Fibroblast of mammary gland (primary cell): ENCODE measurements at places on chromosomes 5 and 9.

GRCh38 chr9:72213906-72214305 lies 64.7 kb downstream of the GDA start:
- no peak for DNase-seq

GRCh38 chr9:37965116-37965515 lies 61.2 kb upstream of the SLC25A51 start:
- DNase-seq: no peak

- no peak for DNase-seq
Observed at GRCh38 chr5:95471487-95471886, 80.3 kb downstream of the FAM81B start.

- no peak for DNase-seq
Observed at GRCh38 chr5:1663186-1663585, 136.5 kb downstream of the MRPL36 start.

DNA sequence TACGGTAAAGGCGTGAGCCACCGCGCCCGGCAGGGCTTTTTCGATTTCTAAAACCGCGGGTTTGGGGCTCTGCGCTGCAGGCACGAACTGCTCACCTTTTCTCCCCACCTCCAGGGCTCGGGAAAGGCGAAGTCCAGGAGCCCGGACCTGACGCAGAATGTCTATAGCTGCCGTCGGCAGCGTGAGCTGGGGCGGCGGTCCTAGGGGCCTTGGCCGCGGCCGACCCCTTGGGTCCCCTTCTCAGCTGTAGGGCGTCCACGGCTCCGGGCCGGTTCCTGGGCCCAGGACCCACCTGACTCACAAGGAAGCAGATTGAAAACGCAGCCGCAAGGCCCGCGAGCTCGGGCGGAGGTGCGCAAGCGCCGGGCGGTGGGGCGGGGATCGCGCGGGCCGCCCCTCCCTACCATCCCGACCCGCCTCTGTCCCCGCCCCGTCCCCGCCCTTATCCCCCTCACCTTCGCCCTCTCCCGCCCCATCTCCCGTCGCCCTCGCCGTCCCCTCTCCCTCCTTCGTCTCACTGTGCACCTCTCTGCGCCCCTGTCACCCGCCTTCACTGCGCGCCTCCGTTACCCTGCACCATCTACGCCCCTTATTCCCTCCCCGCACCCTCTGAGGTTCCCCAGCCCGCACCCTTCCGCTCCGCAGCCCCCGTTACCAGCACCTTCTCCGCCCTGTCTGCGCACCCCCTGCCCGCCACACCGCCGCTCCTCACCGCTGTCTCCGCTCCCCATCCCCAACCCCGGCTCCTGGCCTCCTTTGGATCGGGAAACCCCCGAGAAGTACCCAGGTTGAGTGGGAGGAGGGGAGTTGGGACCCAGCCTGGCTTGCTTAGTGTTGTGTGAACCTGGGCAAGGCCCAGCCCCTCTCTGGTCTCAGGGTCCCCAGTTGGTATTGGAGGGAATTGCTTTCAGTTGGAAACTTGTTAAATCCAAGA lies at the start of gene HDHD3:
TSS of gene HDHD3 (minus strand) at position 353 of the 934 bp plus-strand sequence. CDS start 2,632 bp downstream, outside the sequence.
- DNase-seq: peak; percentile 48

DNA sequence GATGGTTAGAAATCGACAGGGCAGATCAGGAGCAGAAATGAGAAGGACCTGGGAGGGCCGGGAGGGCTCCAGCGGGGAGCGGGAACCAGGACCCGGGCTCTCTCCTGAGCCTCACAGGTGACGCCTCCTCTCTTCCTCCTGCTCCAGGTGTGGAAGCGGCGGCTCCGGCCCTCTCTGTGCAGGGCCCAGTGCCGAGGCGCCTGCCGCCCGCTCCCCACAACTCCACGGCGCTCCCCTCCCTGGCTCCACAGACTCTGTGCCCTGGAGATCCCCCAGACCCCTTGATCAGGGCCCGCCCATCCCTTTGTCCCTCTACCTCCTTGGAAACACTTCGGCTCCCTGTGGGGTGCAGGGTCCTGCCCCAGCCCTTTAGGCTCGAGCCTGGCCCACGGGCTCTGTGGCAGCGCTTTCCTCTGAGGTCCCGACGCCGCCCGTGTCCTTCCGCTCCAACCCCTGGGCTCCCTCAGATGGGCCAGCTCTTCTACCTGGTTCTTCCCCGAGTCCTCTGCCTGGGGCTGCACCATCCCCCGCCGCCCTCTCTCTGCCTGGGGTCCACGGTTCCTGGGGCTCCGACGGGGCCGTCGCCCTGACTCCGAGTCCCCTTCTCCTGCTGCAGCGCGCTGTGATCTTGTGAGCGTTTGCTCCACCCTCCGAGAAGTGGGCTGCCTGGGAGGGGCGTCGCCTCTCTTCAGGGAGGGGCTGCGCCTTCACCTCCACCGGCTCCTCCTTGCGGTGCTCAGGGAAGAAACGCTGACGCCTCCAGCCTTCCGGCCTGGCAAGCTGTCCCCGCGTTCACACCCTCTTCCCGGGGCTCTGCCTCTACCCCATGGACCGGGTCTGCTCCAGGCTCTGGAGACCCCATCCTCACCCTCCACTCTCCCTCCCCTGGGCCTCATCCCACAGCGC lies 22.4 kb upstream of the SLC6A3 start:
- no peak for DNase-seq

- peak; percentile 24 for DNase-seq
Observed at GRCh38 chr5:82794876-82795275, 282.3 kb downstream of the TMEM167A start.

- no peak for DNase-seq
Observed at GRCh38 chr5:113425909-113426308, 8.9 kb downstream of the TSSK1B start.

DNA sequence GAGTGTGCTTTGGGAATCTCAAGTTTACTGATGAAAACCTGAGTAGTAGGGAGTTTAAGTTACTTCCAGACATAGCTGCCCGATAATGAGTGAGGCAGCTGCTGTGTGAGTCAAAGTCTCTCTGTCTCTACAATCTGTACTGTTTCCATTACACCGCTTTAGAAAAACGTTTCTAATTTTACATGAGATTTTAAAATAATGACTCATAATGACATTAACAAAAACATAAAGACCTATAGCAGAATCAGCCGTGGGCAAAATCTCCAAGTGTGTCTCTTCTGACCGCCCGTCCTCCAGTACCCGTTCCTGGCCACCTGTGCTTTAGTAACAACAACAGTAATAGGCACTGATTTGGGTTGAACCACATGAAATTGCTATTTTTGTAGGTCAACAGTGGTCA lies 69.6 kb upstream of the PRRC1 start:
- DNase-seq: peak; percentile 53

DNA sequence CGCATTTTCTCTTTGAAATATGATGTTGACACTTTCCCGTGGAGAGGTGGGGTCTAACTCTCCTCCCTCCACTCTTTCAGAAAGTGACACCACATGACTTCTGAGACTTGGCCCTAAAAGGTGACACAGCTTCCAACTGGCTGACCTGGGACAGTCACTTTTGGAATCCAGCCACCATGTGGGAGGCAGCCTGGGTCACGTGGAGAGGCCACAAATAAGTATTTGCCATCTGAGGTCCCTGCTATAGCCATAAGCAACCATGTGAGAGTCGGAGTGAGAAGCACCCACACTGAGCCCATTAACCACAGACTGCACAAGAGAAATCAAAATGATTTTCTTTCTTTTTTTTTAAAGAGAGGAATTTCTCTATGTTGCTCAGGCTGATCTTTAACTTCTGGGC lies 4.1 kb upstream of the PHYKPL start:
- no peak for DNase-seq

- no peak for DNase-seq
Observed at GRCh38 chr9:80875947-80876346, 813.4 kb downstream of the TLE1 start.

- peak; percentile 77 for DNase-seq
Observed at GRCh38 chr9:77712533-77713130, 64.5 kb upstream of the GNA14 start.

- DNase-seq: no peak
Observed at GRCh38 chr9:117400171-117400570, 14.7 kb downstream of the ASTN2 start.

DNA sequence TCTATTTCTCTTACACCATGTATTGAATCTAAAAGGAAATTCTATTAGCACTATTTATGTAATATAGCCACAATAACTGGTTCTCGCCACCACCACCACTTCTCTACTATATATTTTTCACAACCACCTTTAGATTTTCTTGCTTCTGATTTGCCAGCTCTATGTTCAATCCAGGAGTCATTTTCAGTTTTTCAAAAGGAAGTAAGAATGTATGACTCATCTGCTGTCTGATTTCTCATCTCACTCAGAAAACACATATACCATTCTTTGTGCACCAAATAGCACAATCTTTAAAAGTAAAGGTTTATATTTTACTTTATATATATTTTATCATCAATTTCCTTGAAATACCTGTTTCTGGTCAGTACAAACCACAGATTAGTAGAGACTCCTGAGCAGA lies 1127.5 kb downstream of the TAF11L14 start:
- DNase-seq: no peak

DNA sequence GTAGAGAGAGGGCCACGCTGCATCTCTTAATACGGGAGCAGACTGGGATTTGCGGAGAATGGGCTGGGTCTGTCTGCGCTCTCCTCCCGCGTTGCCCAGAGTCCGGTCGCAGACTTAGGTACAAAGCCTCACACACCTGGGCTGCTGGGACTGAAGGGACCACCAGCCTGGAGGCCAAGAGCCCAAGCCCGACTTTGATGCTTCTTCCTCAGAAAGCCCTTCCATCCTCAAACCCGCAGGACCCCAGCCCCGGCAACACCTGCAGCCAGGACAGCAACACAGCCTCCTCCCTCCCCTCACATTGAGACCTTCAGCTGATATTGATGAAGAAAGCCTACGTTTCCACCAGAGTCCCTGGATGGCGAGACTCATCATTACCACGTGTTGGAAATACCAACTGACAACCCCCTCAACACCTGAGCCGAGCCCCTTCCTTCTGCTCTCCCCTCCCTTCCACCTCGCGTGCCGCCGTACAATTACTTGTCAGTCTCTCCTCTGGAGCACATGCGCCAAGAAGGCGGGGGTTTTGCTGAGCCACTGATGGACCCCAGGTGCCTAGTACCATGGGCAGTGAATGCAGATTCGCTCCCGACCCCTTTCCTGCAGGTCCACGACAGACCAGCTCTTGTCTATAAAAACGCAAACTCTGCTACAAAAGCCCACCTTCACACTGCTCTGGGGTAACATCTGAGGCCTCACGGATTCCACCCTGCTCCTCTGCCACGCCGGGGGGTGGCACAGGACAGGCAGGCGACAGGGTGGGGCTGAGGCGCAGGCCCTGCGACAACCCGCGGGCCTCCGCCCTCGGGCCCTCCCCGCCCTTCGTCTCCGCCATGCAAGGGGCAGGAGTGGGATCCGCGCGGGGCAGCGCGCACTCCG lies 841 bp downstream of the ASB6 start:
- DNase-seq: no peak

- DNase-seq: no peak
Observed at GRCh38 chr9:20512636-20513035, 109.7 kb downstream of the MLLT3 start.

GRCh38 chr5:39623291-39623865 lies 198.6 kb upstream of the DAB2 start:
- DNase-seq: peak; percentile 27

GRCh38 chr9:22240619-22241018 lies 206.0 kb upstream of the DMRTA1 start:
- peak; percentile 80 for DNase-seq

DNA sequence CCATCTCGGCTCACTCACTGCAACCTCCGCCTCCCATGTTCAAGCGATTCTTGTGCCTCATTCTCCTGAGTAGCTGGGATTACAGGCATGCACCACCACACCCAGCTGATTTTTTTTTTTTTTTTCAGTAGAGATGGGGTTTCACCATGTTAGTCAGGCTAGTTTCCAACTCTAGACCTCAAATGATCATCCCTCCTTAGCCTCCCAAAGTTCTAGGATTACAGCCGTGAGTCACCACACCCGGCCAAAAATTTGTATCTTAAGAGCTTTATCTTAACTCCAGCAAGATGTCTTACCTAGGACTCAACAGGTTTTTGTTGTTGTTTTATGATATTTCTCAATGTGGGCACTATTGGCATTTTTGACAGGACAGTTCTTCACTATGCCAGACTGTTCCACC lies 27.9 kb downstream of the LYRM7 start:
- peak; percentile 78 for DNase-seq

DNA sequence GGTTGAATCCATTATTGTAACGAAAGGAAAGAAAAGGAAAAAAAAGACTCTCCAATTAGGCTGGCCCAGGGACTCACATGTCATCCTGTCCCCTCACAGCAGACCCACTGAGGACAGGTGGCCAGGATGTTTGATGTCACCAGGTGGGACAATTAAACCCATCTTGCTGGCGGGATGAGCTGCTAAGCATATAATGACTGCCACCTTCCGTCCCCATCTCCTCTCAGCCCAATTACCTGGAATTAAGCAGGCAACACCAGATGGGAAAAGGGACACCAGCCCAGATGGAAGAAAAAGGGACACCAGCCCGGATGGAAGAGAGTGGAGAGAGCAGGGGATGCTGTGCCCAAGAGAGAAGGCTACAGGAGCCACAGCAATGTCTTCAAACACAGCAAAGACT lies 116.6 kb upstream of the SARDH start:
- DNase-seq: no peak

DNA sequence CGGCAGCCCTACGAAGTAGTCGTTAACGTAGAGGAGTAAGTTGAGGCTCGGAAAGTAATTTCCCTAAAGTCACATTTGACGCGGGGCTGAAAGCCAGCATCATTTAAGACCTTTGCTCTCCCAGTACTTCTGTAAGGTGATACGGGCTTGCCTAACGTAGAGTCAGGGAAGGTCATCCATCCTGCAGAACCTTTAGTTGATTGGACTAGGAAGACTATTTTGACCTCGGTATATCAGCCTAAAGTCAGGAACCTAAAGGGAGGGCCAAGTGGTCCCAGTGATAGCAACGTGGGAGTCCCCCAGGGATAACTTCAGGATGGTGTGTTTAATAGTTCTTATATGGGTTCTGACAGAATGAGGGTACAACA lies 657 bp downstream of the NUP214 start:
- no peak for DNase-seq

GRCh38 chr5:15691521-15691920 lies 191.5 kb downstream of the FBXL7 start:
- peak; percentile 53 for DNase-seq

DNA sequence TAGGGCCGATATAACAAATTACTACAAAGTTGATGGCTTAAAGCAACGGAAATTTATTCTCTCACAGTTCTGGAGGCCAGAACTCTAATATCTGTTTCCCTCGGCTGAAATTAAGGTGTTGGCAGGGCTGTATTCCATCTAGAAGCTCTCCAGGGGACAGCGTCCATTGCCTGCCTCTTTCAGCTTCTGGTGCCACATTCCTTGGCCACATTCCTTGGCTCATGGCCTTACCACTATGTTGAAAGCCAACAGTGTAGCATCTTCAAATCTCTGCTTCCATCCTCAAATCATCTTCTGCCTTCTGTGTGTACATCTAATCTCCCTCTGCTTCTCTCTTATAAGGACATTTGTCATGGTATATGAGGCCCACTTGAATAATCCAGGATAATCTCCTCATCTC lies 17.2 kb downstream of the FGF10 start:
- no peak for DNase-seq
